Kidney tubule cell (primary cell): ENCODE measurements at places on chromosomes 5 and 9.
A peak's percentile ranks its signal among the peaks of the same experiment; 100 is the strongest.

DNA sequence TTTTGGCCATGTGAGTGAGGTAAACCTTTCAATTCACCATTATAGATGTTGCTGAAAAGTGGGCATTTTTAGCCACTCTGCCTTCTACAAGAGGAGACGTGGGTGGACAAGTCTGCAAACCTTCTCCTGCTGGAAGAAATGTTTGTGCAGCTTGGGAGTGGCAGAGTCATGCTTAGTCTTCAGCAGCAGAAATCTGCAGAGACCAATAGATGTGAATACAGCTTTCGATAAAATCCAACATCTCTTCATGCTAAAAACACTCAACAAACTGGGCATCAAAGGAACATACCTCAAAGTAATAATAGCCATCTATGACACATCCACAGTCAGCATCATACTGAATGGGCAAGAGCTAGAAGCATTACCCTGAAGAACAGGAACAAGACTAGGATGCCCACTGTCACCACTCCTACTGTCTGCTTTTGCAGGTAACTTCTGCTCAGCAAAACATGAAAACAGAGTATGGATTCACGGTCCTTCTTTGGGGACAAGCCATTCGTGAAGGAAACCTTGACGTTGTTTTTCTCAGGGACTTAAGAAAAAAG, 91.3 kb downstream of the RALGPS1 start:
- no peak for DNase-seq

DNA sequence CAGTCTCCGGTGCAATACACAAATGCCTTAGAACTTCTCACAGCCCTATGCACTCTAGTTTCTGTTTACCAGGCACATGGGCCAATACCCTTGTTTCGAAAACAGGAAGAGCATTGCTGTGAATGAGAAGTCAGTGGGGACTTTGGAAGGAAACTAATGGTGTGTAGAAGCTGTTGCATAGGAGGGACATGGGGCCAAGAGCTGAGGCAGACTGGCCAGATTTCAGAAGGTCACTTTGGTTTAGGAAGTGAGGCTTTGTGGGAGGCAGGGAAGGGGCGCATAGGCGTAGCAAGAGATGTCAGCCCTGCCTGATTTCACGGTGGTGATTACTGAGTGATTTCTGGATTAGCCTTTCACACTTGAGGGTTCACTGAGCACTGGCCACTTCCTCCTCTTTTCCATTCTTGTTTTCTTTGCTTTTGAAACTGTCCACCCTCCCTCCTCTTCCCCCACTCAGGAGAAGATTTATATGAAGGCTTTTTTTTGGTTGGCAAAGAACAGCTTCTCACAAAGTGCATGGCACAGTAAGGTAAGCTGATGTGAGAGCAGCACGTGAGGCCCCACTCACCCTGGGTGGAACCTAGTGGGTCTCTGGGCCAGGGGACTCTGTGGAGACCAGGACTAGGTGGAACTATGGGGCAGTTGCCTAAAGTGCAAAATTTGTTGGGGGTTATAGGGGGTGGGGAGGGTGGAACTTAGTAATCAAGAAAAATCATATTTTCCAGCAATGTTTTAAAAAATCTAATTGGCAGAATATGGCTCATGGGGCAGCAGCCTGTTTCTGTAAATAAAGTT, 6.1 kb upstream of the TMEM252 start:
- peak; percentile 78 for DNase-seq

DNA sequence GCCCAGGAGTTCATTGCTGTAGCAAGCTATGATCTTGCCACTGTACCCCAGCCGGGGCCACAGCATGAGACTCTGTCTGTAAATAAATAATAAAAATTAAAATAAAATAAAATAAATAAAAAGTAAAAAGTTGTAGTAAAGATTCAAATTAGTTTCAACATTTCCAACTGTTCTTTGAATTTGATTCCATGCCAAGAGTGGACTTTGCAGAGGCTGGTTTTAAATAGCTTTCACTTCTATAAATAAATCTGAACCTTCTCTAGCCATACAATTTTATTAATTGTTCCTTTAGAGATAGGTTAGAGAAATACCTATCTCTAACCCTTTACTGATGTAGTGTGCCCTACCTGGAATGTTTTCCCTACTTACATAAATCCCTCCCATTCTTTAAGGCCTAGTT, 129.7 kb upstream of the SLIT3 start:
- no peak for DNase-seq

GRCh38 chr5:75320371-75320770, 16.6 kb upstream of the HMGCR start:
- no peak for DNase-seq

GRCh38 chr5:117494188-117494587, 919.6 kb upstream of the SEMA6A start:
- DNase-seq: no peak

DNA sequence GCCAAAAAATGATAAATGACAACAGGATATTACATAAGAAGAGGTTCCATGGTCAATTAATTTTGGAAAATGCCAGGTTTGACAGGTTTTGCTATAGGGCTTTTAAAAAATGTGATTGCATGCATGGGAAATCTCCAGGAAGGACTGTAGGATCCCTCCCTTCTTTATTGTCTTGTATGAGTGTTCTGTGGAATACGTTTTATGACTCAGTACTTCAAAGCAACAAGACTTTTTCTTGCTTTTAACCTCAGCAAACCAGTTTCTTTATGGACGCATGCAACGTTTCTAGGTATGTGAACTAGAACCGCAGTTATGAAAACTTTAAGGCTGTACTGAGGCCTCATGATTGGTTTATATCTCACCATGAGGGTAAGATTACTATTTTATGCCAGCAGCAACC, 76.6 kb upstream of the NTRK2 start:
- peak; percentile 36 for DNase-seq

DNA sequence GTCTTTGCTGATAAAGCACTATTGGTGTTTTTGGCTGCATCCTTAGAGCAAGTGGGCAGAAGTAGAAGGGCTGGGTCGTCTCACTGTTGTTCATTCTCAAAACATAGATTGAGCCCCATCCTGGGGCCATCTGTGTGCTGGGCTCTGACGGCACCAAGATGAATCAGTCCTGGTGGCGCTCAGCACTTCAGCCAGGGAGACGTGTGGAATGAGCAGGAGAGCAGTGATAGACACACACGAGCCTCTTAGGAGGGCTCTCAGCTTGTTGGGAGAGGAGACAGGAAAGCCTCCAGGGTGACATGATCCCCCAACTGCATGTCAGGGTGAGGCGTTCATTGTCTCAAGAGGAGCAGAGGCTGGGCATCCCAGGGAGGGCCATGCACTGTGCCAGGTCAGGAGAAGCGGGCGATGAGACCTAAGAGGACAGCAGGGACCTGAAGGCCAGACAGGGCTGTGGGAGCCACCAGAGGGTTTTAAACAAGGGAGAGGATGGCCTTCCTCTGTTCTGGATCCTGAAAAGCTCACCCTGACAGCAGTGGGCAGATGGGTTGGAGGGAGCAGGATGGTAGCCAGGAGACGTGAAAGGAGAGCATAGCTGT, 115.8 kb downstream of the DAB2IP start:
- no peak for DNase-seq

GRCh38 chr5:128714551-128714950, 176.5 kb upstream of the FBN2 start:
- DNase-seq: no peak

DNA sequence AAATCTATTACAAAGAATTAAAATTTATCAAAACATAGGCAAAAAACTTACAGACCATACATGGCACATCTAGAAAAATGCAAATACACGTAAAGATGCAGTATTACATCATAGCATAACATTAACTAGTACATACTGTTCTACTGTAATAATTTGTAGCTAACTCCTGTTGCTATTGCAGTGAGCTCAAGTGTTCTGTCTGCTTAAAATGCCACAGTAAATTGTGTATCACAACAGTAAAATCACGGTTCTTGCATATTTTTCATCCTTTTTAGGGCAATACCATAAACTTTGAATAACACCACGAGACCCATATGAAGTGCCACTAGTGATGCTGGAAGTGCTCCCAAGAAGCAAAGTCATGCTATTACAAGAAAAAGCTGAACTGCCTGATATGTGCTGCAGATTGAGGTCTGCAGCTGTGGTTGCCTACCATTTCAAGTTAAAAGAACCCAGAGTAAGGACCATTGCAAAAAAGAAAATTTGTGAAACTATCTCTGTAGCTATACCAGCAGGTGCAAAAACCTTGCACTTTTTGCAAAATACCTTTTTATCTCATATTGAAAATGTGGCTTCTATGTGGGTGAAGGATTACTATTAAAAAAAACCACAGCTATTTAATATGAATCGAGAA, 14.2 kb downstream of the HOMER1 start:
- DNase-seq: no peak

DNA sequence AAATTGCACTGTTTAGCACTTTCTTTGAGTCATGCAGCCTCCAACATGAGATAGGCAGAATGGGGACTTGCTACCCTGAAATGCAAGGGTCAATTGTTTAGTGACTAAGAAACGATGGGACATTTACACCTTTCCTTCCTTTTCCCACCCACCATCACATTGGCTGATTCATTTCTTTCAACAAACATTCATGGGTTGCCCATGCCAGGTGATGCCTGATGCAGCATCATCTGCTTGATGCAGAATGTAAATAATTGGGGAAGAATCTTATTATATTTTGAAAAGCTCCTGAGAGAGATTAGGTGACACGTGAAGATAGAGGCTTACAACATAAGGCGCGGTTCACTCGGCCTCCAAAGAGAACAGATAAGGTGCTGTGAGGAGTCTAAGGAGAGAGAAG, 4.5 kb upstream of the TRMT10B start:
- DNase-seq: no peak

DNA sequence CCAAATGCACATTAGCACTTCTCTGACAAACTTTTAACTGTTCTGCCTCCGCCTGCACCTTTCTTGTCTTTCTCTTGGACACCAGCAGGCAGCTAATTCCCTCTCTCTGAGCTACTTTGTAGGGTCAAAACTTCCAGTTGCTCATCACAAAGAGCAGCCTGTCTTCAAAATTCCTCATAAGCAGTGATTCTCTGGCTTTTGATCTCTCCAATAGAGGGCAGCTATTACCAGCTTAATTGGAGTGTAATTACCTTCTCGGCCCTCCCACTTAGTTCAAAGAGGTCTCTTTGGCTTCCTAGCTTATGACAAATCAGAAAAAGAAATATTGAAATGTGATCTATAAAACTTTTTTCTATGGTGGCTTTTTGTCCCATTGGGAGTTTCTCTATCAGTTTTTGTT, 43.6 kb upstream of the RAD23B start:
- peak; percentile 22 for DNase-seq

- peak; percentile 50 for DNase-seq
Measured at GRCh38 chr9:113431191-113431590, 20.6 kb downstream of the C9orf43 start.

DNA sequence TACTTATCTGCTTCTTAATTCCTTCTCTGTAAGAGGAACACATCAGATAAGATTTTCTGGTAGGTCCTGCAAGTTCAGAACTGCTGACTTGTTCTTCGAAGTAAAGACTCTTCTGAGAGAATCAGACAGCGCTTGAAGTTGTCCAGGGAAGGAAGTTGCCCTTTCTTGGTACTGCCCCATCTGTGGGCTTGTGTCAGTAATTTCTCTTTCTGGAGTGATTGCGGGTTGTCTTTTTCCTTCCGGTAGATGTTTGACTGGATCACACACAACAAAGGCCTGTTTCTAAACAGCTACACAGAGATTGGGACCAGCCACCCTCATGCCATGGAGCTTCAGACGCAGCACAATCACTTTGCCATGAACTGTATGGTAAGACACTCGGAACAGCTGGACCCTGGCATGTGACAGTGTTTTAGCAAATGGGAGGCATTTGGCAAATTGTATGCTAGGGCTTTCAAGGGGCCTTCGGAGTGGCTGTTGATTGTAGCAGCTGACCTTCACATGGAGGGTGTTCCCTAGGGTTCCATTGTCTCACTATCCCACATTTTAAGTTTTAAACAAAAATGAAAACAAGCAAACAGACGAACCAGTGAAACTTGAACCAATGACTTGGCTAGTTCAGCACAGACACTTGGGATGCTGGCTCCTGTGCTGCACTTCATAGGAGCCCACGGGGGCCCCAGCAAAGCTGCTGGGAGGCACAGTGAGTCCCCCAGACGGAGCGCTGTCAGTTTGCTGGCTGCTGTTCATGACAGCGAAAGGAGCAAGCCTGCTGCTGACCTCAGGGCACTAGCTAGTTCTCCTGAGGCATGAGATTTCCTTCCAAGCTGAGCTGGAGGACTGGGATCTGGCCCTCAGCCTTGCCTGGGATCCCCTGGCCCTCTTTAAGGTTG, 149.9 kb downstream of the TRIO start:
- DNase-seq: no peak

- peak; percentile 49 for DNase-seq
Measured at GRCh38 chr9:95132366-95133324, 184.9 kb downstream of the FANCC start.

DNA sequence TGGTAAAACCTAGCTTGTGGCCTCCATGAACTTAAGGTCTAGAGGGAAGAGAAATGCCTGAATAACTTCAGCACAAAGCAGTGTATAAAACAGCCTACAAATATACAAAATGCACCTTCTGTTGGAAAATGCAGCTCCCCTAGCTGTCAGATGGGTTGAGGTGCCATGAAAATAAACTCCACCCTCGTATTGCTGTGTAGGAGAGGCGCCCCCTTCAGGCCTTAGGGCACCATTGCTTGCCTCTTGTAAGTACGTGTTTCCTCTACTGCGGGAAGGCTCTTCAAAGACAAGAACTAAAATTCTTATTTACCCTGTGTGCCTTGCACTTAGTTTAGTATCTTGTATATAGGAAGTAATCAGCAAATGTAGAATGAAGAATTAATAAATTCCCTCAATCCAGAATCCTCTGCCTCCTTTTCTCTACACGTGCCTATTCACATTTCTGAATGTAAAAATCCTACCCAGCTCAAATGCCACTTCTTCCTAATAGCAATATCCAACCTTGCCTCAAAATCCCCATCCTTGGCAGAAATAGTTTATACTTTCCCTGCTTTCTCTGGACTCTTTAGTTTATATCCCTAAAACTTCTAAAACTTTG, 393.7 kb upstream of the PDE4D start:
- DNase-seq: peak; percentile 71

- no peak for DNase-seq
Measured at GRCh38 chr5:44747396-44747795, 61.4 kb upstream of the MRPS30 start.

- no peak for DNase-seq
Measured at GRCh38 chr9:120099065-120099464, 480.9 kb downstream of the CDK5RAP2 start.

DNA sequence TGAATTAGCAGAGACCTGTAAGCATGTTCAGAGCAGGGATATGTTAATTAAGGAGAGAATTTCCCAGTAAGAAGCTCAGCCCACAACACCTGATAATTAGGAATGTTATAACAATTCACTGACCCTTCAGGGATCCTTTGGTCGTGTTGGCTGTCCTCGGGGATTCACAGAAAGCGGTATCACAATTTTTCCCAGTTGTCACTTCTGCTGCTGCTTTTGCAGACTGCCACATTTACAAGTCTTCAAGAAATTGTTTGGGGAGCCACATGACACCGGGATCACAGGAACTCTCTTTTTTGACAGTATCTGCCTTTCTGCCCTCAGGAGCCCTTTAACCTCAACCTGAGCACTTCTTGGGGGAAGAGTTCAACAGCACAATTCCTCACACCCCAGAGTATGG, 265.5 kb downstream of the GLIS3 start:
- no peak for DNase-seq

GRCh38 chr9:128898382-128898781, 16.4 kb downstream of the LRRC8A start:
- DNase-seq: no peak

- no peak for DNase-seq
Measured at GRCh38 chr9:34154057-34154456, 24.8 kb upstream of the UBAP1 start.
